ENCODE measurements at places on chromosomes 12 and 14.

GRCh38 chr14:102943454-102943853 lies 21.0 kb downstream of the AMN start:
- no peak for DNase-seq

- DNase-seq: no peak
Measured at GRCh38 chr14:100066962-100067361, 1.7 kb downstream of the EVL start.

DNA sequence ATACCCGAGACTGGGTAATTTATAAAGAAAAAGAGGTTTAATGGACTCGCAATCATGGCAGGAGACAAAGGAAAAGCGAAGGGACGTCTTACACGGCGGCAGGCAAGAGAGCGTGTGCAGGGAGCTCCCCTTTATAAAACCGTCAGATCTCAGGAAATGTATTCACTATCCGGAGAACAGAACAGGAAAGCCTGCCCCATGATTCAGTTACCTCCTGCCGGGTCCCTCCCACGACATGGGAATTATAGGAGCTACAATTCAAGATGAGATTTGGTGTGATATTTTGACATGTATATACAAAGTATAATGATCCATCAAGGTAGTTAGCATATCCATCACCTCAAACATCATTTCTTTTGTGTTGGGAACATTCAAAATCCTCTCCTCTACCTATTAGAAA lies 2.3 kb upstream of the CDCA4 start:
- no peak for DNase-seq

- no peak for DNase-seq
Measured at GRCh38 chr14:51182131-51182565, 57.9 kb upstream of the TMX1 start.

GRCh38 chr14:99573436-99574098 lies 30.4 kb downstream of the CCDC85C start:
- no peak for DNase-seq

GRCh38 chr12:44875954-44876543 lies at the start of gene NELL2:
Gene NELL2, minus strand, starts transcription at chr12:44876315. Its CDS starts 446 bp downstream, at chr12:44875869.
- DNase-seq: no peak

Measured in substantia nigra (tissue), 51 donors.